ENCODE measurements at places on chromosomes 11 and 22.
A peak's percentile ranks its signal among the peaks of the same experiment; 100 is the strongest.

- no peak for DNase-seq
Measured at GRCh38 chr22:43298062-43298801, 44.9 kb downstream of the SCUBE1 start.

- DNase-seq, result peak; percentile 87
Measured at GRCh38 chr22:19730655-19731360, 7.5 kb downstream of the GP1BB start.

- DNase-seq, result no peak
Measured at GRCh38 chr11:58674609-58675008, 52.1 kb downstream of the CNTF start.

DNA sequence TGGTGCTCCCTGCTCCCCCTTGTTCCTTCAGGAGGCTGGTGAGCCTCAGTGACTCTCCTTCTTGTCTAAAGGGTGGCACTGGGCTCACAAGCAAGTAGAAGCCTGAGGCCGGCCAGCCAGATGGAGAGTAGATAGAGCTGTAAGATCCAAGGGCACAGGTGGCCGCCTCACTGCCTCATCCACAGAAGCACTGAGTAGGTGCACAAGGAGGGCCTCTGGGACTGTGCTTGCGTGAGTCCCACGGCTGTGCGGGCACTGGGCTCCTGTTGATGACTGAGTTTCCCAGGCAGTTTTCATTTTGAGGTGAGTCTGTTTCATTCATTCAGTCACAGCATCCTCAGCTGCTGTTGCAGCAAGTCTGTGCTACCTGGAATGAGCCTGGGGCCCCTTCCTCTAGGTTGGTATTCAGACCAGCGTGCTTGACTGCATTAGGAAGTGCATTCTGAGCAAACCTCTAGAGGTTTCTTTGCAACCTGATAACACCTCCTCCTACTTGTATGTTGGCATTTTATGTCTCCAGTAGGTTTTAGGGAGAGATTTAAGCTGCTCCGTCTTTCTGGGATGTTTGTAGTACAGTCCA lies 184.0 kb downstream of the TBC1D22A start:
- no peak for DNase-seq

- no peak for DNase-seq
Measured at GRCh38 chr11:17636721-17637120, 82.7 kb upstream of the MYOD1 start.

GRCh38 chr11:133249065-133249464 lies 283.2 kb downstream of the OPCML start:
- no peak for DNase-seq

DNA sequence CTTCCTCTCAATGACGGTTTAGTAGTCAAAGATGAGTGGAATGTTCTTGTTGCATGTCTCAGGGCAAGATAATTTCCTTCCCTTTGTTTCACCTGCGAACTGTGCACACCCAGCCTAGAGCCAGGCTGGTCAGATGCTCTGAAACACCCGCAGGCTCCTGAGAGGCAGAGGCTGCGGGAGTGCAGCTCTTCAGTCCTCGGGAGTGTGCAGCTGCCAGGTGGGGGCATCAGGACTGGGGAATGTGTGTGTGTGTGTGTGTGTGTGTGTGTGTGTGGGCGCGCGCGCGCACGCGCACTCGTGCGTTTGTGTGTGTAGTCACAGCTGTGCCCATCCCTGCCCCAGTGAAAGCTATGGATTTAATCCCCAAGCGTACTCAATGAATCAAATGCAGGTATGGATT lies 136.2 kb upstream of the NTM start:
- no peak for DNase-seq

All from stimulated activated CD8-positive, alpha-beta memory T cell treated with anti-CD3 and anti-CD28 coated beads, Interleukin-4, amount 100 ng/mL, for 4 hours (primary cell).